ENCODE measurements at places on chromosomes 11 and 22. TPM values are rescaled to one million over a fixed set of nuclear protein-coding genes. Genes with fewer than 3 reads are reported as not detected.

Gene LMNTD2
- total RNA-seq, result 6.0 TPM

DNA sequence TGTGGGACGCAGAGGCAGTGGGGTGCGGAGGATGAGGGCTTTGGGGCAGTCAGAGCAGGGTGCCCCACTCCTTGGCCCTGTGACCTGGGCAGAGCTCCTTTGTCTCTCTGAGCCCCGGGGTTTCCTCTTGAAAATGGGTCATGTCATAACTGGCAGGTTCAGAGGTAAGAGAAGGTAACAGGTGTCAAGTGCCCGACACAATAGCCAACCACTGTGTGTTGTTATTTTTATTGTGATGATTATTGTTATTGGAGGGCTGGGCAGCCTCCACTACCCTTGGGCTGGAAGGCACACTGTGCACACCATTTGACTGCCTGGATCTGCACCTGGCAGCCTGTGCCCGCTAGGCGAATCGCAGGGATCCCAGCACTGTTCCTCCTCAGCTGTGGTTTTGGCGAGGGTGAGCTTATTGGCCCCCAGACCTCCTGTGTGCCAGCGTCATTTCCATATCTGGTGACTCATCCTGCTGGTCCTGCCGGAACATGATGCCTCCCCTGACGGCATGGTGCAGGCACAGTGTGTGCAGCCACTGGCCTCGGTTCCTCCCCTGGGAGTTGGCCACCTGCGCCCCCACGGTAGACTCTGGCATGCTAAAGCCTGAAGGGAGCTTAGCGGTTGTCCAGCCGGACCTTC lies 15.4 kb upstream of the SOX10 start:
- no peak for DNase-seq
- H3K27ac ChIP-seq, result 0 out of 2 replicates have a peak overlapping the region, but pooled peaks have one; percentile 7
- H3K4me1 ChIP-seq, result peaks cover 27% of the 10 kb centered on the region

GRCh38 chr22:27003297-27003696 lies 345.9 kb downstream of the MIAT start:
- no peak overlapping the region for H3K4me3 ChIP-seq
- no peaks in the 10 kb centered on the region for H3K36me3 ChIP-seq
- no peaks in the 10 kb centered on the region for H3K27me3 ChIP-seq

GRCh38 chr22:21590809-21591641 lies 23.5 kb downstream of the UBE2L3 start:
- H3K4me1 ChIP-seq, result peaks cover 18% of the 10 kb centered on the region
- H3K36me3 ChIP-seq, result peaks cover 25% of the 10 kb centered on the region
- H3K27ac ChIP-seq, result peak overlapping the region; percentile 84
- H3K27me3 ChIP-seq, result no peaks in the 10 kb centered on the region
- no peak overlapping the region for H3K4me3 ChIP-seq

DNA sequence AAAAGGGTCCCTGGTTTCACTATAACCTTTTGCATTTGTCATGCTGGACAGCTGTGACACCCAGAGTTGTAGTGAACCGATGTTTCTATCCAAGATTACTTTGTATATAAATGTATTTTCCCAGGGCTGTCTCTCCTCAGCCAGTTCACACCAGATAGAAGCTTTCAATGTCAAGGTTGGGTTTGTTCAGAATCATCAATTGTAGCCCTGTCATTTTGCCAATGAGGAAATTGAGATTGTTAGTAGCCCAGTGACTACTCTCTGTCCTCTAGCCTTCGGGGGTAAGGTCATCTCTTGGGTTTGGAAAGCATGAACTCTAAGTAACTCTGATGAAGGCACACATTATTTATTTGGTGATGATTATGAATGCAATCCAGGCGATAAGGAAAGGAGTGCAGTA lies 165.6 kb downstream of the DBX1 start:
- H3K27ac ChIP-seq, result no peak overlapping the region
- DNase-seq, result no peak
- no peak overlapping the region for H3K4me3 ChIP-seq
- peaks cover 20% of the 10 kb centered on the region for H3K4me1 ChIP-seq
- peaks cover 37% of the 10 kb centered on the region for H3K27me3 ChIP-seq

GRCh38 chr11:36314434-36314767 lies 18.3 kb downstream of the PRR5L start:
- no peak overlapping the region for H3K4me3 ChIP-seq
- no peaks in the 10 kb centered on the region for H3K36me3 ChIP-seq
- no peak overlapping the region for H3K27ac ChIP-seq

DNA sequence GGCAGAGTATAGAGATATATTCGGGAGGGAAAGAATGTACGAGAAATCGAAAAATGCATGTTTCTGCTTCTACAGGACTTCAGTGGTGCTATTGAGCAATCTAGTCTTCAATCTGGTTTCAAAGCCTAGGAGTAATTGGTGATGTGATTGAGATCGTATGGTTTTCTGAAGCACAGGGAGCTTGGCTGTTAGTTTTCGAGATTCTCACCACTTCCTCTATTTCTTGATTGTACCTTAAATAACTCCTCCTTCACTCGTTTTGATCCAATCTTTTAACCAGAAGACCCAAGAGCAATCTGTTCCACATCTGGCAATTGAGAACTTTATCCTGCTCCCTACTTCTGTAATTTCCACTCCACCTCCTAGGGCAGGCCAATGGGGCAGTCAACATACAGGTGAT lies 518 bp downstream of the CCDC179 start:
- DNase-seq, result no peak
- H3K36me3 ChIP-seq, result no peaks in the 10 kb centered on the region
- H3K4me3 ChIP-seq, result no peak overlapping the region
- H3K4me1 ChIP-seq, result peaks cover 9% of the 10 kb centered on the region
- no peaks in the 10 kb centered on the region for H3K27me3 ChIP-seq
- H3K27ac ChIP-seq, result no peak overlapping the region

- no peaks in the 10 kb centered on the region for H3K27me3 ChIP-seq
- no peak overlapping the region for H3K27ac ChIP-seq
- no peaks in the 10 kb centered on the region for H3K4me1 ChIP-seq
- no peak for DNase-seq
These were observed 66.2 kb downstream of the CCDC81 start for GRCh38 chr11:86440843-86441242.

DNA sequence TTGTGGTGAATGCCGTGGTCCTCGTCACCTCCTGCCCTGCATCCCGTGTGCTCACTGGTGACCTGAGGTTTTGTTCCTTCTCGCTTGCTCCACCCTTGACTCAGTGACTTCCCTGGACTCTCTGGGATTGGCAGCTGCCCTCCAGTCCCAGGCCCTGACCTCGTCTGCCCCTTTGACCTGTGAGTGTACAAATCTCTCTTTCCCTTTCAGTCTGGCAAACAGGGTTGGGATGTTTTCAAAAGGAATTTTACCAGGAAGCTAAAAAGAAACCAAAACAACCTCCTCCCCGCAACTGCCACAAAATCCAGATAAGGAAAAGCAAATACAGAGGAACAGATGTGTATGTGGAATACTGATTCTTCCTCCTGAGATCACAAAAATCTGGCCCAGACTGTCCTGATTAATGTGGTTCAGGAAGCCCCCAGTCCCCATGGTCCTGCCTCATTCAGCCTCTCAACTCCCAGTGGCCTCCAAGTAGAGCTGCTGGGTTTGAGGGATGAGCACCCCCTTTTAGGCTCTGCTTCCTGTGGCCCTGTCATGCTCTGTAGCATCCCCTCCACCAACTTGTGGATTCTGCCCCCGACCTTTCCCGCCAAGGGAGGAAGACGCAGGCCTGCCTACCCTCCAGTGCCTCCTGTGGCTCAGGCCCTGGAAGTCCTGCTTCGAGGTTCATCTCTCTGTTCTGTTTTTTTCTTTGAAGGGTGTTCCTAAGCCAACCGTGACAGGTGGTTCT lies 15.2 kb downstream of the ROBO4 start:
- H3K27ac ChIP-seq, result no peak overlapping the region
- peaks cover 19% of the 10 kb centered on the region for H3K4me1 ChIP-seq
- no peak overlapping the region for H3K4me3 ChIP-seq

DNA sequence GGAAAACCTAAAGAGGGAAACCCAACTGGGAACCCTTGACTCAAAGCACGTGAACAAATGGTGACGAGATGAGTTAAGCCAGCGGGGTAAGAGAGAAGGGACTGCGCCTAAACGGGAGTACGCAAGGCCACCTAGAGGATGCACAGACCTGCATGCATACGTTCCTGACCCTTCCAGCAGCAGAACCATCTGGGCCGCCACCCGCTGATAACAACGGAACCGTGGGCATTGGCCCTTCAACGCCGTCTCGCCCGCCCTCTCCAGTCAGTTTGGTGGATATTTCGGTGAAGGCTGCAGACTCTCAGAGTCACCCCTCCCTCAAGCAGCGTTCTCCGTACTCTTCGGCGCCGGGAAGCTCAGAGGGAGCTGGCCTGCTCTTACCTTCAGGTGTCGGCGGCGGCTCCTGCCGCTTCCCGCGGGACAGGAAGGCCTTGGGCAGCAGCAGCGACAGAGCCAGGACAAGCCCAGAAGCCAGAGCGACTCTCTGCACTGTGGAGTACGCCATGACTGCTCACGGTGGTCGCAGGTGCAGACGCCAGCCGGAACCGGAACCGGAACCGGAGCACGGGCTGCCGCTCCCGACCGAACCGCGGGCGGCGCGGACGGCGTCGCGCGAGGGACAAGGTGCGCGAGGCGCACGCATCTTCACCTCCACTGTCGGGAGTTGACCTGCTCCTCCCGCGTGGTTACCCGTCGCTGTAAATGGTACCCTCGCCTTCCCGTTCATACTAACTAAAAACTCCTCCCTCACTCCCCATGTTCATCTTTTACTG lies at the start of gene RIC3:
Gene RIC3, minus strand, starts transcription at position 541 of the 773 bp plus-strand sequence. Its CDS starts 36 bp downstream, at position 505.
- H3K4me3 ChIP-seq, result peak within 1 kb of the TSS; percentile 78
- peak; percentile 61 for DNase-seq
- H3K36me3 ChIP-seq, result no peaks in the 10 kb centered on the region
- peaks cover 22% of the 10 kb centered on the region for H3K4me1 ChIP-seq
- peaks cover 37% of the 10 kb centered on the region for H3K27me3 ChIP-seq

Gene HOATZ
- not detected for total RNA-seq

Gene CNGA4
- 0.50 TPM for total RNA-seq

GRCh38 chr11:47106798-47107411 lies 69.8 kb downstream of the ARFGAP2 start:
- H3K27me3 ChIP-seq, result no peaks in the 10 kb centered on the region
- no peaks in the 10 kb centered on the region for H3K36me3 ChIP-seq
- H3K4me1 ChIP-seq, result peaks cover 13% of the 10 kb centered on the region
- no peak overlapping the region for H3K4me3 ChIP-seq

- peaks cover 13% of the 10 kb centered on the region for H3K27me3 ChIP-seq
- no peak for DNase-seq
- H3K4me3 ChIP-seq, result no peak overlapping the region
- H3K27ac ChIP-seq, result no peak overlapping the region
These were observed 6.4 kb downstream of the CD82 start for GRCh38 chr11:44571871-44572270.

- H3K27me3 ChIP-seq, result no peaks in the 10 kb centered on the region
- DNase-seq, result no peak
- H3K27ac ChIP-seq, result no peak overlapping the region
- no peaks in the 10 kb centered on the region for H3K4me1 ChIP-seq
- no peak overlapping the region for H3K4me3 ChIP-seq
These were observed 164.0 kb upstream of the PDGFD start for GRCh38 chr11:104327861-104328511.

GRCh38 chr11:111748035-111748804 lies 18.0 kb downstream of the PPP2R1B start:
- H3K4me3 ChIP-seq, result no peak overlapping the region
- H3K36me3 ChIP-seq, result peaks cover 75% of the 10 kb centered on the region
- no peaks in the 10 kb centered on the region for H3K27me3 ChIP-seq
- DNase-seq, result no peak

DNA sequence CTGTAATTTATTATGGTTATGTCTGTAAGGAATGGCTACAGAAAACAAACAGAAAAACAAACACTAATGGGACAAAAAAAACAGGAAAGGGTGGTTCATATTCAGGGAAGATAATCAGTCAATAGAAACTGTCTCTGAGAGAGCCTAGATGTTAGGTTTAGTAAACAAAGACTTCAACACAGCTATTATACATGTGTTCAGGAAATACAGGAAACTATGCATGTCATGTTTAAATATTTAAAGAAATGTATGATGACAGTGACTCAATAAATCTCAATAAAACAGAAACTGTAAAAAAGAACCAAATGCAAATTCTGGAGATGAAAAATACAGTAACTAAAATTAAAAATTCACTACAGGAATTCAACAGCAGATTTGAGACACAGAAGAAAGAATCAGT lies 76.0 kb downstream of the PACS1 start:
- no peak overlapping the region for H3K4me3 ChIP-seq
- H3K27me3 ChIP-seq, result no peaks in the 10 kb centered on the region
- H3K4me1 ChIP-seq, result peaks cover 14% of the 10 kb centered on the region

Gene MYO18B
- total RNA-seq, result 0.96 TPM

GRCh38 chr11:111723595-111723994 lies 42.6 kb downstream of the PPP2R1B start:
- H3K36me3 ChIP-seq, result peaks cover 39% of the 10 kb centered on the region
- no peaks in the 10 kb centered on the region for H3K27me3 ChIP-seq
- DNase-seq, result no peak
- H3K27ac ChIP-seq, result peak overlapping the region; percentile 78
- H3K4me1 ChIP-seq, result peaks cover 24% of the 10 kb centered on the region

Gene TYR
- total RNA-seq, result not detected

Gene OLFML1
- 0.18 TPM for total RNA-seq

DNA sequence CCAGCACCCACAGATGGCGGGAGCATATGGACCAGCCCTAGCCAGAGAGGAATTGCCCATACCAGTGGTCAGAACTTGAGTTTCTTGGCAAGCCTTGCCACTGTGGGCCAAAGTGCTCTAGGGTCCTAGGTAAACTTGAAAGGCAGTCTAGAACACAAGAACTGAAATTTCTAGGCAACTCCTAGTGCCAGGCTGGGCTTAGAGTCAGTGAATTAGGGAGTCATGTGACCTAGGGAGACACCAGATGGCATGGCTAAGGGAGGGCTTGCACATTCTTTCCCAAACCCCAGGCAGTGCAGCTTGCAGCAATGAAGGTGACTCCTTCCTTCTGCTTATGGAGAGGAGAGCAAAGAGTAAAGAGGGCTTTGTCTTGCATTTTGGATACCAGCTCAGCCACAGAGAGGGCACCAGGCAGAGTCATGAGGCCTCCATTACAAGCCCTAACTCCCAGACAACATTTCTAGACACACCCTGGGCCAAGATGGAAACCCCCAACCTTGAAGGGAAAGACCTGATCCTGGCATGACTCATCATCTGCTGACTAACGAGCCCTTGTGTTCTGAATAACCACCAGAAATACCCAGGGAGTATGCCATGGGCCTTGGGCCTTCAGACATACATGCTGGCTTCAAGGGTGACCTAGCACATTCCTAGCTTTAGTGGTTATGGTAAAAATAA lies 19.2 kb upstream of the OR56A3 start:
- H3K4me1 ChIP-seq, result no peaks in the 10 kb centered on the region
- no peak for DNase-seq
- no peak overlapping the region for H3K27ac ChIP-seq
- H3K36me3 ChIP-seq, result peaks cover 14% of the 10 kb centered on the region

Data from WTC11 (cell line).